Activated CD4-positive, CD25-positive, alpha-beta regulatory T cell treated with anti-CD3 and anti-CD28 coated beads, Interleukin-2, amount 50 U/mL, for 72 hours (primary cell): ENCODE measurements at places on chromosomes 6 and 20.

DNA sequence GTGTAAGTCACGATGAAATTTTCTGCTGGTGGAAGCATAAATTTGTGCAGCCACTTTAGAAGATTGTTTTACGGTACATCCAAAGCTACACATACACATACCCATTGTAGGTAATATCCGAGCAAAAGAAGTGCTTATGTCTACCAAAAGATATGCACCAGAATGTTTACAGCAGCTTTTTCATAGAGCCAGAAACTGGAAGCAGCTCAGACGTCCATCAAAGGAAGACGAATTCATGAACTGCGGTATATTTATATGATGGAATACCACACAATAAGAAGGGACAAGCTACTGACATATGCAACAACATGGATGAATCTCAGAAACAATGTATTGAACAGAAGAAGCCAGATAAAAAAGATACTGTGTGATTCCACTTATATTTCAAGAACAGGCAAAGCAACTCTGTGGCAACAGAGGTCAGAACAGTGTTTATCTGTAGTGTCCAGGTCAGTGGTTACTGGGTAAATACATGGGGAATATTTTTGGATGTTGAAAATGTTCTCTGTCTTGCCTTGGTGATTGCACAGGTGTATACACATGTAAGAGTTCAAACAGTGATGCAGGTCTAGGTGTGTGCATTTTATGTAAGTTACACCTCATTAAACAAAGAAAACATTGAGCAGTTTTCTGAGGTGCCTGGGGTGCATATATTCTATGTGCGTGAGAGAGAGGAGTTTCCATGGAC lies 51.9 kb upstream of the EXOC2 start:
- DNase-seq = no peak

DNA sequence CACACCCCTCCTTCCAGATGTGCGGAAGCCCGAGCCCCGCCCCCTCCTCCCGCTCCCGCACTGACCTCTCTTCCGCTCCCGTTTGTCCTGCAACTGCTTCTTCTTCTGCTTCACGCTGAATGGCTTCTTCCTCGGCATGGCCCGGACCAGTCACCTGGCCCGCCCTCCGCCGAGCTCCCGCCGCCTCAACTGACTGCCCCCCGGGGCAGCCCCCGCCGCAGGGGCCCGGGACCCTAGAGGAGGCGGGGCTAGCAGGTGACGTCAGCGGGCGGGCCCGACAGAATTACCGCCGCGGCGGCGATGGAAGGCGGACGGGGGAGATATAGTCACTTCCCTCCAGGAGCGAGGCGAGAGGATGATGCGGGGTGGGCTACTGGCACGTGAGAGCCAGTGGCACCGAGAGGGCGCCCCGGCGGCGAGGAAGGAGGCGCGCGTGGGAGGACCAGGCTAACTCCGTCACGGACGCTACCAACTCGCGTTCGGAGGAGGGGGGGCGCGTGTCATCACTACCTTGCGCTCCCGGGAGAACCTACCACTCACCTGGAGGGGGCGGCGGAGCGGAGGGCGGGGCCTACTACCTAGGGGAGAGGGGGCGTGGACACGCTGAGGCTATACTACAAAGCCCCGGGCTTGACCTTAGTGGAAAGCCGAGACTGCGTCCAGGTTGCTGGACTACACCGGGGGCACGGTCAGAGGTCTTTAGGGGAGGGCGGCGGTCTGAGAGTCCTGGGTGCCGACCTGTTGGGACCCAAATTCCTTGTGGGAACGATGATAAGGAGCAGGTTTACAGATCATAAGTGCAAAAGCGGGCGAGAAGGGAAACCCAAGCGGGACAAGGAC lies at the start of gene GNL1:
Gene GNL1, minus strand, starts transcription at position 424 of the 840 bp plus-strand sequence. Its CDS starts 286 bp downstream, at position 138.
- DNase-seq = peak; percentile 99

DNA sequence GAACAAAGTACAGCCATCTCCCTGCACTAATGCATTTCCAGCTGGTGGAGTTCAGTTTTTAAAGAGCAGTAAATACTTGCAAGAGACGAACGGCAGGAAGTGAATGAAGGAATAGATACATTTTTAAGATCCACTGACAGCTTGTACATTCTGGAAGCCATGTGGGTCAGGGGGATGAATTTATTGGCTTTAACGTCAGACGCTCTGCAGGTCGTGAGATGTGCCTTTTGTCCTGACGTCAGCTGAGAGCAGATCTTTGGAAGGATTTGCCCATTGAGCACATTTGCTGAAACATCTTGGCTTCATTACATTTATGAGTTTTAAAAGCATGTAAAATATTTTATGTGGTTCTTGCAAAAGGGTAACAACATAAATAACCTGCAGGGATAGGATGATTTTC lies 29.5 kb upstream of the SALL4 start:
- DNase-seq = no peak

- DNase-seq = no peak
Measured at GRCh38 chr6:52216932-52217575, 27.2 kb downstream of the IL17F start.

- DNase-seq = peak; percentile 68
Measured at GRCh38 chr20:62501801-62502495, 26.2 kb upstream of the GATA5 start.

DNA sequence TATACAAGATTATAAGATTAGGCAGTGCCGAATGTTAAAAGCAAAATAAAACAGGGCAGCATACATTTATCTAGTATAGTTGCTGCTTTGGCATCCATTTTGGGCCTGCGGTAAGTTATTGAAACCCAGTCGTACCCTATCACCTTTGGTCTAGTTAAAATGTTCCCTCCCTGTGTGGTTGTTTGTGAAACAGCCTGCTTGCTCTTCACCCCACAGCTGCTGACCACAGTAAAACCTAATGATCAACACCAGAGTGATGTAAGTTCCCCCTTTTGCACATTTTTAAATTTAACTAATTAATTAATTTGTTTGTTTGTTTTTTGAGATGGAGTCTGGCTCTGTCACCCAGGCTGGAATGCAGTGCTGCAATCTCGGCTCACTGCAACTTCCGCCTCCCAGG lies 50.3 kb upstream of the TXNDC5 start:
- DNase-seq = no peak

- DNase-seq = no peak
Measured at GRCh38 chr6:37615564-37616340, 81.9 kb downstream of the MDGA1 start.

DNA sequence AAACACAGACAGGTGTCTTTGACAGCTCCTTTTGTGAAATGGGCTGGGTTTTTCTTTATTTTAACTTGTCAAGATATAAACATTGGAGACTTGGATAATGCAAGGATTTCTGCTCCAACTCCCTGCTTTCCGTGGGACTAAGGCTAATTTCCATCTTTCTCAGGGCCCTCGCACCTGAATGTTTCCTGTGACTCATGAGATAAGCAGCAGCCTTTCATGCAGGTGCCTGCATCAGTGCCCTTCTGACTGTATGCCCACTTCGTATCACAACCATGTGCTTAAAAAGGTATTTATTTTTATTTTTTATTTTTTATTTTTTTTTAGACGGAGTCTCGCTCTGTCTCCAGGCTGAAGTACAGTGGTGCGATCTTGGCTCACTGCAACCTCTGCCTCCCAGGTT lies 736.1 kb downstream of the DOK5 start:
- no peak for DNase-seq

GRCh38 chr20:7285918-7286556 lies 518.6 kb downstream of the BMP2 start:
- peak; percentile 27 for DNase-seq

- DNase-seq = no peak
Measured at GRCh38 chr6:67369679-67370078, 1265.4 kb upstream of the ADGRB3 start.

DNA sequence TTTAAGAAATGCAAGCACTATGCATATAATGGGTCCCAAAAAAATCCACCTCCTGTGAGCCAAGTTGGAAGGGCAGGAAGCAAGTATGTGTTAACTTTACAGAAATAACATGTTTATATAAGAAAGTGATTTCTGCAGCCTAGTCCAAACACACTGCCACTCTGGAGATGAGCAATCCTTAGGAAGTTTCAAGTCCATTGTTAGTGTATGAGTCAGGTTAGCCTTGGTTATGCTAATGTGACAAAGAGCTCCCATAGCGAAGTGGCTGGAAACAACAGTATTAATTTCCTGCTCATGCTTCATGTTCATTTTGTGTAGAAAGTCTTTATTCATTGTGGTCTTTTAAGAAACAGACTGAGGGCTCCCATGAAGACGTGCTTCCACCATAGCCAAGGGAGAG lies 121.4 kb downstream of the TBXT start:
- no peak for DNase-seq

DNA sequence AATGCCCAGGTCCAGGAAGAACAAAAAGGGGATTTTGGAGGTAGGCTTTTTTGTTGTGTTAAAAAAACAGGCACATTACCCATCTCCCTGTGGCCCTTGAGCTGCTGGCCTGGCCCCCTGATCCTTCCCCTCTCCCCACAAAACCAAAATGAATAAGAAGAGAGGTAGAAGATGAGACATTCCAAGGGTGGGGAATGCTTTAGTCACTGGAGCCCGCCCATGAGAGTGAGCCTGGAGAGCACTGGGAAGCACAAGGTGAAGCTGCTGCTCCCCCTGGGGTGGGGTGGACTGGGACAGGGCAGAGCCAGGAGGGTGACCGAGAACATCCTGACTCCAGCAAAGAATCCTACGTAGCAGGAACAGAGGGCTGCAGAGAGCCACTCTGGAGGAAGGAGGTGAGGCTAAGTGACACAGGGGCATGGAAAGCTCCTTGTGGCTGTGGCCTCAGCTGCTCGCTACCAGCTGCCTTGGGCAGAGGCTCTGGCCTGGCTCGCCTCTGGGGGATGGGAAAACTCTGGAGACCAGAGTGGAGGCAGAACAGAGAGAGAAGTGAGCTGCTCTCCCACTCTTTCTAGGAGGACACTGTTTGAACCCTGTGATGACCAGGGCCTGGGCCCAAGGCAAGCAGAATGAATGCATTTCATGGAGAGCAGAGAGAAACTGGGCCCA lies 48.3 kb downstream of the AKAP7 start:
- DNase-seq = no peak

DNA sequence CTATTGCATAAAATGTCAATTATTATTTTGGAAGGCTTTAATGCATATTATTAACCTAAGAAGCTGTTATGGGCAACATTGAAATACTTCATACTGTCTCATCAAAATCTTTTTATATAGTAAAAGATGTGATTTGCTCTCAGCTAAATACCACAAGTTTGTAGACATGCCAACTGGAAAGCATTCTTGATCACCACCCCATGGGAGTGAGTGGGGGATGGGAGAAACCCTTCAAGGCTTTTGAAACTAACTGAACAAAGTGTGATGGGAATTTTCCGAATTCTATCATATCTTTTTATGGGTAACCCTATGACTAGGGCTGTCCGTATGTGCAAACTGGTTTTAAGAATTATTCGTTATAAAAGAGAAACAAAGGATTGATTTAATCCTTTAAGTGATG lies 377.3 kb upstream of the JAG1 start:
- no peak for DNase-seq

- DNase-seq = no peak
Measured at GRCh38 chr6:17877196-17877894, 110.1 kb downstream of the KIF13A start.

- DNase-seq = no peak
Measured at GRCh38 chr6:125656287-125656870, 93.1 kb upstream of the HEY2 start.

GRCh38 chr6:111338843-111339242 lies 144.2 kb downstream of the REV3L start:
- no peak for DNase-seq

- no peak for DNase-seq
Measured at GRCh38 chr20:41927189-41927588, 309.0 kb upstream of the CHD6 start.

DNA sequence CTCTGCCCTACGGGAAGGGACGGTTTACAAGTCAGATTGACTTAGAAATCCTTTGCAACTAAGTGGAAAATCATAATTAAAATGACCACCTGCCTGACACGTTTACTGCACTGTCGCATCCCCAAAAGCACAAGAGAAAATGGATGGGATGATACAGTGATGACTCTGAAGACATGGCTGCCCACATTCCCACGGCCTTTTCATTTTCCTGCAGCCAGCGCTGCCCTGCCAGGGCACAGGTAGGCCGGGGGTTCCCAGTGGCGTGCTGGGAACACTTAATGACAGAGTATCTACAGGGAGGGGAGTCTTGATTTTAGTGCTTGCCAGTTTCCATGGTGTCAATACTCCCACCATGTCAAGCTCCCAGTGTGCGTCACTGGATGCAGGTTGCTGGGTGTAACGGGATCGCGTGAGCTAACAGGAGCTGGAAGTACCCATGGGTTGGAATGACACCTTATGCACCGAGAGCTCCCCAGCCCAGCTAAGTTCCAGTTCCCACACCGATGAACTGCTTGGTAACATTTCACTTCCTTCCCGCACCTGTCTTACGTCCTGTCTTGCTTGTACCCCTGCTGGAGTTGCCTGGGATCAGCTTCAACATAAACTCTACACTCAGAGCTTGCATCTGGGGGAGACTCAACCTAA lies 129.0 kb downstream of the ANKRD60 start:
- no peak for DNase-seq

DNA sequence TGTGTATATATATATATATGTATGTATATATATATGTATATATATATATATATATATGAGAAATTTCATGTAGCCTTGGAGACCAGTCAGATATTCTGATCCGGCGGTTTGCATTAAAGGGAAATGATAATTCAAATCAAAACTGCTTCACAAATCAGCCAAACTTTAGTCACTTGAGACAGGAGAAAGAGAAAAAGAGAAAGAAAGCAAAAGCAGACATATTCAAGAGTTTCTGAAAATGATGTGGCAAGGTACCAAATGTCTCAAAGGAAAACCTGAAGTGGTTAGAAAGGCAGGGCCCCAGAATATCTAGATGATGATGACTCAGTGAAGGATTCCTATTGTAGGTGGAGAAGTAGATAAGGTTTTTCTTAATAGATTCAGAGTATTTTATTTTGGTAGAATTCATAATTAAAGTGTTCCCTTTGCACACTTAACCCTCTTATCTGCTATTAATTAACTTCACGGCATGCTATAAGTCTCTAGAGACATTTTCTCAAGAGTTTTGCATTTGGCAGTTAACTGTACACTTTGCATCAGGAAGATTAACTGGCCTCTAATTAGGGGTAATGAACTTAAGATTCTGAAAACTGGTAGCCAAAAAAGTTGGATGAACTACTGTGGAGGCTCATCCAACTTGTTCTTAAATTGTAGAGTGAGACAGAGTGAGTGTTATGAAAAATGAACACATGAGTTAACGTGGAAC lies 50.1 kb upstream of the ASF1A start:
- DNase-seq = no peak

GRCh38 chr6:110799189-110799588 lies 16.1 kb downstream of the CDK19 start:
- no peak for DNase-seq

GRCh38 chr20:57653910-57654309 lies 33.7 kb upstream of the ZBP1 start:
- DNase-seq = no peak

GRCh38 chr20:48275286-48276020 lies 490.2 kb upstream of the SULF2 start:
- DNase-seq = no peak

DNA sequence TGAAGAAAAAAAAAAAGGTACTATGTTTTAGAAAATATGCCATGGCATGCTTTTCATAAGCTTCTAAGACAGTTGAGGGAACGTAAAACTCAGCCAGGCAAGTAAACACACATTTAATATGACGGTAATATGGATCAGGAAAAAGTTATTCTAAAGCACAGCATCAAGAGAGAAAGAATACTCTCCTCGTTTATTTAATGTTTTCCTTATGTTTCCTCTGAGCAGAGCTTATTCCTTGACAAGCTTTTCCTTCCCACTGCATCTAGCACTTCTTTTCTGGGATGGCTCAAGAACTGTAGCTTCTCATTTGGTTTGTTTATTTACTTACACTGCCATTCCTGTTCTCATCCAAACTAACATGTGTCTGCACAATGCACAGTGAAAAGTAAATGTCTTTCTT lies 2.7 kb upstream of the RSPO3 start:
- no peak for DNase-seq

- no peak for DNase-seq
Measured at GRCh38 chr6:36290668-36291620, 21.1 kb downstream of the PNPLA1 start.
